Posterior cingulate gyrus (tissue), 11 donors: ENCODE measurements at places on chromosomes 5 and 9.

GRCh38 chr5:38541174-38541725, 15.2 kb downstream of the LIFR start:
- no peak for DNase-seq

DNA sequence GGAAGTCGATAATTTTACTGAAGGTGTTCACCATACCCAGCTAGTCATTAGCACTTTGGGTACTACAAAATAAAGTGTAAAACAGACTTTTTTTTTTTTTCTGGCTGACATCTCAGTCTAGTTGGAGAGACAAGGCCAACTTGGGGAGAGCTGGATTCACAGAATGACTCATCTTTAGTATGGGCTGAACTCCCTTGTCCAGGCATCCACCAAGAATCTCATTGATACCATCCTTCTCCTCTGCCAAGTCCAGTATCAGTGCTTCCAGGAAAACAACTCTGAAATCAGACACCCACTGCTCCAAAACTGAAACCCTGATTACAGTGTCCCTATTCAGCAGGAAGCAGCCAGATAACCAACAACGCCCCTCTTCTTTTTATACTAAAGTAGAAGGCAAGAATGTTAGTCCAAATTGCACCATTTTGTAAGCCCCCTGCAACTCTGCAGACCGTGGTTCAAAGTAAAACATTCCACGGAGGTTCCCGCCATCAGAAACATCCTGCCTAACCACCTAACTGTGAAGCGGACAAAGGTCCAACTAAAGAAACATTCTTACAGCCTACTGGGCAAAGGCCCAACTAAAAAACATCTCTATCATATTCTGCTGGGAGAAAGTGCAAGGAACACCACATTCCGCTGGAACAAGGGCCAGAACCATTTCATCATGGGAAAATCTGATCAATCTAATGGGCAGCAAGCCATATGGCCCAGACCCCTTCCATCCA, 728.2 kb downstream of the BRINP1 start:
- DNase-seq, result no peak

DNA sequence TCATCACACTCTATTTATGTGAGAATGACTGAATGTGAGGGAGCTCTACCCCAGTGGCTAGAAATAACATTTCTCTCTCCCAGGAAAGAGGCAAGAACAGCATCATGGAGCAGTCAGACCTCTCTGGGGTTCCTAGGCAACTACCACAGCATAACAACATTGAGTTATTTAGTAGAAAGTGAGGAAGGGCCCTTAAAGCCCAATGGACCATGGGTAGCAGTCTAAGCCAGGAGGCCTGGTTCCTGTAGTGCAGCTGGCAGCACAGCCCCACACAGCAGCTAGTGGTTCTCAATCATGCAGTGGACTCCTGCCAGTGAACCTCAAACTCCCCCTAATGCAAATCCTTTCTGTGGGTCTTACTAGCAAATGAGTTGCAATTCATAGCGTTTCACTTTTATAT, 55.3 kb downstream of the SPEF2 start:
- DNase-seq, result no peak

GRCh38 chr5:147557876-147558745, 48.2 kb upstream of the DPYSL3 start:
- DNase-seq, result no peak

- no peak for DNase-seq
Observed at GRCh38 chr5:179908528-179908927, 831 bp upstream of the TBC1D9B start.

- DNase-seq, result no peak
Observed at GRCh38 chr5:80172067-80172695, 83.7 kb downstream of the SERINC5 start.

DNA sequence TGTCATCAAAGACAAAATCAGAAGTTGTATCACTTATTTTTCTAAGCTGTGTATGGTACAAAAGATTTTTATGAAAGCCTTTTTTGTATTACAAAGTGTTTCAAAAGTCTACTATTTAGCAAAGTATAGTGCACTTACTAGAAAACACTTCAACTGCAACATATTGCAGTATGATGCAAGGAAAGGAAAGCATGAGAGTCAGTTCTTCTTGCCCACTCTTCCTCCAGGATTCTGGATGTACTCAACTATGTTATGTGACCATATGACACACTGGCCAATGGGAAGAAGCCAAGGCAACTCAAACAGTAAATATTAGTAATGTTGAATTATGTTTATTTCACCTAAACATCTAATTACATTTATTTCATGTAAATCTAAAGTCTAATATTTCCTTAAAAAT, 49.5 kb upstream of the TYRP1 start:
- DNase-seq, result no peak
